ENCODE measurements at places on chromosomes 12 and 14.

- no peak for DNase-seq
Observed at GRCh38 chr14:90005939-90006530, 50.3 kb downstream of the TDP1 start.

- no peak for DNase-seq
Observed at GRCh38 chr14:94670692-94671285, 58.6 kb downstream of the SERPINA3 start.

GRCh38 chr14:30921305-30921704, 46.9 kb downstream of the COCH start:
- DNase-seq = no peak

DNA sequence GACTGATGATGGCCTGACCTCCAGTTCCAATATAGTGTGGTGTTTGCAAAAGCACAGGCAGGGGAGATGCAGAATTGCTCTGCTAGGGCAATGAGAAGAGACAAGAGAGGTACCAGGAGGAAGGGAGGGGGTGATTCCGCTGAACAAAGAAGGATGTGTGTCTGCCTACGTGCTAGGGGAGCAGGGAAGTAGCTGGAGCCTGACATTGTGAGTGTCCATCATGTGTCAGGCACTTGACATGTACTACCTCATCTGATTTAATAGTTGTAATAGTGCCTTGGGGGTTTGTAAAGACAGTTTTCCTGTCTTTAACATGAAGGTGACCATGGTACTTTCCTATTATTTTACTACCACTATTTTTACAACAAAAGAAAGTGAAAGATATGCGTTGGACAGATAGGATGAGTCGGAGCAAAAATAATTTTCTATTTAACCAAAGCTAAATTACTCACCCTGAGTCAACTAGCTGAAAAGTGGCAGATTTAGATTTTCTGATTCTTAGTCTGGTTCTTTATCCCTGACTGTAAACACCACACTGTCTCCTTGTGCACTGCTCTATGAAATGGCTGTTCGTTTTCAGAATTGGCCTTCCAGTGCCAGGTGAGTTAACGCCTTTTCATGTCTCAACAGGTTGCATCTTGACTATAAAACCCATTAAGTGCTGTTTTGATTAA, 33.7 kb upstream of the TEAD4 start:
- no peak for DNase-seq

DNA sequence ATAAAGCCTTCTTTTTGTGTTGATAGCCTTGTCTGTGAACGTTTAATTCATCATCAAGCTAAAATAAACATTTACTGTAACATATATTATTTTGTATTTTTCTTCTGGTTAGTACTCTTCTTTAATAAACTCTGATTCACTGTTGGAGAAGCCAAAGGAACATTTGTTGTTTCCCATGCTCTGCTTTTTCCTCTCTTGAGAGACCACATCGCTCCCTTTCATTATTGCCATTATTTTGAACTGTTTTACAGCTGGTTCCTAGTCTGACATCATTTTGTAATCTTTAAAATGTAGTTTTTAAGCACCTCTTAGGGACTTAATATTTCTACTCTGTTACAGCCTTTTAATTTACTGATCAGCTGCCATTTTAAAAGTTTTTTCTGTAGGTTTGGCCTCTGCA, 301.8 kb downstream of the NPAS3 start:
- no peak for DNase-seq

GRCh38 chr14:73788317-73788598, 63.4 kb upstream of the PTGR2 start:
- no peak for DNase-seq

DNA sequence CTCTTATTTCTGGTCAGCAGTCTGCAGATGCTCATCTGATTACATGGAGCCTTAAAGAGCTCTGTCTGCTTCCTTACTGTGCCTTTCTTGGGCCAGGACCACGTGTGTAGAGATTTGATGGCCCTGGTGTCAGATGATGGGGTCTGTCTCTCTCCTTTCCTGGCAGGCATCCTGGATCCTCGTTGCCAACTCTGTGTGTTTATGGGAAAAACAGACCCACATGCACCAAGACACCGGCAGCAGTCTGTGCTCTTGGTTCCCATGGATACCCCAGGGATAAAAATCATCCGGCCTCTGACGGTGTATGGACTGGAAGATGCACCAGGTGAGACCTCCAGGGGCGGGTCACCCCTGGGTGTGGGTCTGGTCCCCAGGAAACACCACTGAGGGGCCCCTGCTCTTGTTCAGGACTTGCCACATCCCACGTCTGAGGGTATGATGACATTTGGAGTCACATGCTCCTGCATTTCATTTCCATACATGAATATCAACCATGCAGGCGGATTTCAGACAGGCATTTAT, 18.5 kb upstream of the ALDH2 start:
- no peak for DNase-seq

- DNase-seq = no peak
Observed at GRCh38 chr14:60658909-60659585, 9.8 kb upstream of the SIX1 start.

- no peak for DNase-seq
Observed at GRCh38 chr12:87529413-87529812, 499.8 kb downstream of the C12orf50 start.

- DNase-seq = no peak
Observed at GRCh38 chr12:70040141-70040540, 203.1 kb upstream of the CNOT2 start.

DNA sequence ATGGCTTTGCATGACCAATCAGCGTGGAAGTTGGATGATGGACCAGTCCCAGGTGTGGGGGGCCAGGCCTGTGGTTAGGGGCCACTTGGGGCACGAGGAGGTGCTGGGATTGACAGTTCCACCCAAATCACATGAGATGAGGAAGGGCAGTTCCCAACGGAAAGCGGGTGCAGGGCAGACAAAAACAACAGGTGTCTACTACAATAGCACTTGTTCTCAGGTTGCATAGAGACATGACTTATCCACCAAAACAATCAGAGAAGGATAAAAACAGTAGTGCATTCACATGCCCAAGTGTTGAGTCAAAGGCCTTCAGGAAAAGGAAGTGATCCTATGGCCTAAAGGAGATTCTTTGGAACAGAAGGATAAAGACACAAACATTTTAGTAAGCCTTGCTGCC, 14.6 kb upstream of the EIF2B2 start:
- no peak for DNase-seq

GRCh38 chr12:31928246-31929026, 30.8 kb upstream of the RESF1 start:
- no peak for DNase-seq

DNA sequence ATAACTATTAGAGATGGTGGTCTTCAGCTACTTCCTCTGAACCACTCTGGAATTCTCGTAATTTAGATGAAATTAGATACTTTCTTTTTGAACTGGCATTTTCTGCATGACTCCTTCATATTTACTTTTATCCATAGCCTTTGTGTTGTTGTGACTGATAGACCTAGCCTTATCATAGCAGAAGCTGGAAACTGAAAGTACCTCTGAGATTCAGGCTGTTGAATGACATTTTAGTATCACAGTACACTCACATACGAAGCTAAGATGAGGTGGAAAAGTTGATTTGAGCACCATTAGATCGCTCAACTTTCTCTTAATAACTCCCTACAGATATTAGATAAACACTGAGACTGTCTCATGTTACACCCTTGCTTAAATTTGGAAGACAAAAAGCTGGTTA, 525.1 kb upstream of the FBXO33 start:
- DNase-seq = no peak

- no peak for DNase-seq
Observed at GRCh38 chr14:93410893-93411292, 19.8 kb upstream of the UNC79 start.

DNA sequence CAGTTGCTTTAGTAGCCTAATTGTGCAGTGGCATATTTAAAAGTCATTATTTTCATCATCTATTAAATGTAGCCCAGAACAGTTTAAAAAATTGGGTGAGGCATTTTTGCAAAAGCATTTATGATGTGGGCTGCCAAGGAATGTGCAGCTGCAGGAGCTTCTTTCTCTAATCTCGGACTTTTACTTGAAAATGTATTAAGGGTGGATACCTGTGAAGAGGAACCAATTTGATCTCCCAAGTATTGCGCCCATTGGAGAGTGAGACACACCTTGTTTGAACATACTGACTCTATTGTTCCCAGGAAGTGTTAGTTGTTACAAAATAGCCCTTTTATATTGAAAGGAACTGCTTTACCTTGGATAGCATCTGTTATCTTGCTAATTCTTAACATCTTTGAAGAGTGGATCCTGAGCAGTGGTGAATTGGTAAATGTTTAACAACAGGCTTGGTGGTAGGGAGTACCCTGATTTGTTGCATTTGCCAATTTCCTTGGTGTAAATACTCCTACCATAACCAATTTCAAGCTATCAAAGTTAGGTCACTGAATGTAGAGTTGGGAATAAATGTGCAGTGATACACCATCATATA, 42.5 kb upstream of the HMGA2 start:
- no peak for DNase-seq

DNA sequence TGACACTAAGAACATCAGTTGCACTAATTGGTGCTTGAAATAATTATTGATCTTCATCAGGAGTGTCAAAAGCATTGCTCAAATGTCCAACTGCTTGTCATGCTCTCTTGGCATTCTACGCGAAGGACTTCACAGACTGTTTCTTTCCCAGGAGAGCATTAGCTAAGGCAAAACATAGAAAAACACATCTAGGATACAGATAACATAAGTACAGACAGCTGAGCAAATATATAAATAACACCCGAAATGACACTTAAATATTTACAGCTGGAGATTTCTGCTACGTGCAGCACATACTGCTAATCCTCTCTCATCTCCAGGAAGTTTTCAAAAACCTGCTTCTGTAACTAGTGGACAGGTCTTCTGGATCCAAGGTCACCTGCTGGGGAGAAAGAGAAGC, 120.0 kb upstream of the PRMT8 start:
- no peak for DNase-seq

- DNase-seq = no peak
Observed at GRCh38 chr14:56490379-56490778, 89.2 kb upstream of the TMEM260 start.

GRCh38 chr14:51066576-51066975, 28.3 kb downstream of the TRIM9 start:
- DNase-seq = no peak

- no peak for DNase-seq
Observed at GRCh38 chr12:120095736-120096135, 20.8 kb downstream of the RAB35 start.

DNA sequence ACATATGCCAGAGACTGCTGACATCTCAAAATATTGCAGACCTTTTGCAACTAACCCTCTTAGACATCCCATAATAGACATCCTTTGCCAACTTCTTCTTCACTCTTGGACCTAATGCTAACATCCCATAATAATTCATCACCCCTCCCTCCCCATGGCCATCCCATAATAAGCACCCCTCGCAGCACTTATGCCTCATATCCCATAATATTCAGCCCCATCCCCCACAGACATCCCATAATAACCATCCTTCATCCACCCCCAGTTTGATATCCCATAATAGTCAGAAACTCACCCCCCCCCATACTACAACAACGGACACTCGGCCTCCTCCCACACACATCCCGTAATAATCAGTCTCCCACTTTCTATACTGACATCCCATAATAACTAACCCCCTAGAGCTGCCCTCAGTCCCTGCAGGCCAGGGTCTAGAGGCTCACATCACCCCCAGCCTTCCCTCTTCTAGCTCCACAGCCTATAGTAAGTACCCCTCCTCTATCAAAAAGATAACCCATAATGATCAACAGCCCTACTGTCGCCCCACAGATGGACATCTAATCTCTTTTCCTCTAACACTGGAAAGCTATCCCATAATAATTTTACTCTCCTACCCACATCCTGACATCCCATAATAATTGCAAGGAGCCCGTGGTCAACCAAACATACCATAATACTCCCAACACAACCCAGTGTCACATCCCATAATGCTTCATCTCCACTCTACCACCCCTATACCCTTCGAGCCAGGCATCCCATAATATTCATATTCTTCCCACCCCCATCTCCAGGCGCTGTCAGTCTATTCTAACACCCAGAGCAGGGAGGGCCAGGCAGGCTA, 792 bp upstream of the CHD4 start:
- no peak for DNase-seq

DNA sequence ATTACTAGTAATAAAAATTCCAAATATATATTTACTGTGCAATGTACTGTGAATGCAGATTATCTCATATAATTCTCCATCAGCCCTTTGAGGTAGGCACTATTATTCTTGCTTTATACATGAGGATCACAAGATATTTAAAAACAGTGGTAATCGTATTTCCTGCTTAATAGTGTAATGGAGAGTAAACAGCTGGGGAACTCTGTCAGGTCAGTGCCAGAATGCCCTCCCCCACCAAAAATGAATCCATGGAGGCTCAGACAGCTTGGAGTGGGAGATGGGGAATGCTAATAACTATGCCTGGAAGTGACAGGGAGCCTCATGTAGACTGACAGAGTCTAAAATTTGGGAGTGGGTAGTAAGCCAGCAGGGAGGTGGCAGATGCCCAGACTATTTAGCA, 153.6 kb downstream of the PAH start:
- no peak for DNase-seq

- DNase-seq = no peak
Observed at GRCh38 chr14:24609655-24610344, at the start of gene GZMH. TSS of gene GZMH (minus strand) at chr14:24609685. CDS start at chr14:24609613, 72 bp downstream.

- DNase-seq = no peak
Observed at GRCh38 chr12:4215229-4216186, 58.1 kb upstream of the CCND2 start.

DNA sequence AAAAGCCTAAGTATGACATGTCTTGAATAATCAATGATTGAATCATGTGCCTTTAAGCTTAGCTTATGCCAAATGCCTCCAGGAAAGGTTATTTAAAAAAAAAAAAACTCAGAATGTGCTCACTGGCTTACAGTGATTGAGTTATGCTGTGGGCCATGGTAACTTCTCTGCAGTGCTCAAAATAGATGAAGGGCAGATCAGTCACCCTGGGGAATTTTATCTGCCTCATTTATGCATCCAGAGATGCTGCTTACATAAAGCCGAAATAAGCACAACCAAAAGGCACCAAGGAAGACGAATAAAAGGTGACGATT, 118.7 kb upstream of the MDM1 start:
- no peak for DNase-seq

- no peak for DNase-seq
Observed at GRCh38 chr14:61003571-61003970, 22.5 kb downstream of the SLC38A6 start.

- no peak for DNase-seq
Observed at GRCh38 chr12:81957631-81958030, 198.5 kb upstream of the PPFIA2 start.

GRCh38 chr12:40734276-40734675, 42.0 kb downstream of the CNTN1 start:
- DNase-seq = no peak

DNA sequence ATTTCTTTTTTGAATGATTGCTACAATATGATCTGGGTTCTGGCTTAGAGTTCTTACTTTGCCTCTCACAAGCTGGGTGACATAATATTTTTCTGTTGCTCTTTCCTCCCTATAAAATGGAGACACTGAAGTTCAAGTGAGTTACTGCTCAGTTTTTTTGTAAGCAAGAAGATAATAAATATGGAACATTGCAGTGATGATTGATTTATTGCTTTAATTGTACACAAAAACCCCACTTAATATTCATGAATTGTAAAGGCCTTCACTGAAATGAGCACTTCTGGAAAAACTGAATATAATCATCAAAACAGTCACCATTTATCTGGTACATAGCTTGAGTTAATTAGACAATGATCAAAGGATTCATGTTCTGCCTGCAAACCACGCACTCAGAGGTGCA, 71.8 kb upstream of the NAP1L1 start:
- DNase-seq = no peak

- no peak for DNase-seq
Observed at GRCh38 chr12:88185988-88186387, 43.9 kb downstream of the TMTC3 start.

GRCh38 chr12:97260786-97261185, 201.8 kb upstream of the RMST start:
- no peak for DNase-seq
